ENCODE measurements at places on chromosomes 6 and 20.

DNA sequence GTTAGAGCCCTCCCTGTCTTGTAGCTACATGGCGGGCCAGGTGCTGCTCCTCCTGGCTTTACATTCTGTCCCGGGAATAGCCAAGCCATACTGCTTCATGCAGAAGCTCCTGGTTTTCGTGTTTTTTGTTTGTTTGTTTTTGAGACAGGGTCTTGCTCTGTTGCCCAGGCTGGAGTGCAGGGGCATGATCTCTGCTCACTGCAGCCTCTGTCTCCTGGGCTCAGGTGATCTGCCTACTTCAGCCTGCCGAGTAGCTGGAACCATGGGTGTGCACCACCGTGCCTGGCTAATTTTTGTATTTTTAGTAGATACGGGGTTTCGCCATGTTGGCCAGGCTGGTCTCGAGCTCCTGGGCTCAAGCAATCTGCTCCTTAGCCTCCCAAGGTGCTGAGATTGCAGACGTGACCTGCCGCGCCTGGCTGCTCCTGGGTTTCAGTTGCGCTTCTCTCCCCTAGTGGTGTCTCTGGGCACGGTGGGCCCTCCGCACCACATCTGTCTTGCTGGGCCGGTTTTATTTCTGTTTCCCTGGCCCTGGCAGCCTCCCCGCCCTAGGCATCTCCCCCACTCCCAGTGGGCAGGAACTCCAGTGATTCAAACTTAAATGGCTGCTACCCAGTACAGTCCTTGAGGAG, 12.9 kb downstream of the CDYL start:
- no peak for DNase-seq

DNA sequence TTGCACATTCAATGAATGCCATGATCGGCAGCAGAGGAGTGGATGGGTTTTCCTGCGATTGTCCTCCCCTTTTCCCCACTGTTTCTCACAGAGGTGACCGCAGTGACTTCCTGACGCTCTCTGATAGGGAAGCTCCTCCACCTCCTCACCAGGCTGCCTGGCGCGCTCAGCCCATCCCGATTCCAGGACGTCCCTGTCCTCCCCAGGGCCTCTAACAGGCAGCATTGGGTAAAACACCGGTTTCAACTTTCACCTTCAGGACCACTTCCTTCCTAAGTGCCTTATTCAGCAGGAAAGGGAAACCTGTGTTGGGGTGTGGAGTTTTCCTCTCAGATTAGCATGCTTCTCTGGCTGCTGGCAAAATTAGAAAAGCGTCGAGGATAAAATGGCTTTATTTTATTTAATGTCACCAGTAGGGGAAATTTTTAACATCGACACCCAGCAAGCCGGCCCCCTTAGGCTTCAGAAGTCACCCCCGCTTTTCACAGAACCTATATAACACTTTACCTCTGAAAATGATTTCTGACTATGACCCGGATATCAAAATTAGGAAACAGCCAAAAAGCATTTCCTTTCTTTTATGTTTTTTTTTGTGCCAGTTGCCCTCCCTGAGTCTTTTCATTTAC, 570.4 kb upstream of the GJE1 start:
- DNase-seq = no peak

DNA sequence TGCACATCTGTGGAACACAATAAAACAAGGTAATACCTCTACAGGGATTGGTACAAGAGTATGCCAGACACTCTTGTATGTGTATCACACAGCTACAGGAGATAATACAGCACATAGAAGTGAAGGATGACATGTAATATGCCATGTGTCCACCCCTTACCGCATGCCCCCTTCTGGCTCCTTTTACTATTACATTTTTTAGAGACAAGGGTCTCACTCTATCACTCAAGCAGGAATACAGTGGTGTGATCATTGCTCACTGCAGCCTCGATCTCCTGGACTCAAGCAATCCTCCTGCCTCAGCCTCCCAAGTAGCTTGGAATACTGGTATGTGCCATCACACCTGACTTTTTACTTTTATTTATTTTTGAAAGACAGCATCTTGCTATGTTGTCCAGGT, 4.2 kb upstream of the NCR3 start:
- DNase-seq = no peak

- no peak for DNase-seq
Observed at GRCh38 chr6:44787254-44787834, 399.8 kb downstream of the CDC5L start.

- DNase-seq = no peak
Observed at GRCh38 chr6:37303891-37304503, 46.1 kb upstream of the TMEM217 start.

DNA sequence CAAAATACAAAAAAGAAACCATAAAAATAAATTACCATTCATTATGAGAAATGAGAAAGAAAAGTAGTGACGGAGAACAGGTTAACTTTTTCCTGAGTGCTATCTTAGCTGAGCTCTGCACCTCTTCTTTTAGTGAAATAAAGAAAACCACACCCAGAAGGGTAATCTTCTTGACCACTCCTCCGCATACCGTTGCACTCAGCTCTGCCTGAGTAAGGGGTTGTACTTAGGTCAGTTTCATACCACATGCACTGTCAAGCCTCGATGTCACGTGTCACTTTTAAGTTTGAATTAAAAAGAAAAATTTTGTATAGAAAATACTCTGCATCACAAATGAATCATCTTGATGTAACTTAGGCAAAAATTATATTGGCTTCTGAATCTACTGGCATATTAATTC, 2.8 kb downstream of the EZR start:
- no peak for DNase-seq

- DNase-seq = no peak
Observed at GRCh38 chr6:6230286-6230685, 90.2 kb downstream of the F13A1 start.

DNA sequence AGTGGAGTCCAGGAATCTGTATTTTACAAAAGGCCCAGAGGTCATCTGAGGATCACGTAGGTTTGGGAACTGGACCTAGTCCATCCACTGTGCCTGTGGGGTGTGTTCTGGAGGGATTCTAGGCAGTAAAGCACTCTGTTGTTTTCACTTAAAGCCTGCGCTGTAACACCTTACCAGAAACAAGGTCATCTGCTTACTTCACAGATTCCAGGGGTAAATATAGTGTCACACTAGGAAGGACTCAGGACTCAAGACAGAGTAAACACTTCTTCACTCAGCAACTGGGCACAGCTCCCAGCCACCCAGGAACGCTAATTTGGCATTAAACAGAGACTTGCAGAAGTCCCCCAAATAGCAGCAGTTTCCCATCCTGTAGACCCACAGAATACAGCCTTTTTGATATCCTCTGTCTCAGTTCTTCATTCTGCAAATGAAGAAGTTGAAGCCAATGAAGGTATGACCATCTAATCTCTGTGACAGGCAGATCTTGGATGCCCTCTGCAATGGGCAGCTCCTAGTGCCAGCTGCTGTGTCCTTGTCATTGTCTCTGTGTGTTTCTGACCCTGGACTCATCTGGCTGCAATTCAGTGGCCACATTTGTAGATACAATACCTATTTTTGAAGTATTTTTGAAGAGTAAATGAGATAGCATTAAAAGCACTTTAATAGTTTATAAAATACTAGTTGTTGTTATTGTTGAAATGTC, 129.1 kb downstream of the SLC24A3 start:
- no peak for DNase-seq

- DNase-seq = no peak
Observed at GRCh38 chr6:147135211-147135681, 69.0 kb upstream of the STXBP5 start.

DNA sequence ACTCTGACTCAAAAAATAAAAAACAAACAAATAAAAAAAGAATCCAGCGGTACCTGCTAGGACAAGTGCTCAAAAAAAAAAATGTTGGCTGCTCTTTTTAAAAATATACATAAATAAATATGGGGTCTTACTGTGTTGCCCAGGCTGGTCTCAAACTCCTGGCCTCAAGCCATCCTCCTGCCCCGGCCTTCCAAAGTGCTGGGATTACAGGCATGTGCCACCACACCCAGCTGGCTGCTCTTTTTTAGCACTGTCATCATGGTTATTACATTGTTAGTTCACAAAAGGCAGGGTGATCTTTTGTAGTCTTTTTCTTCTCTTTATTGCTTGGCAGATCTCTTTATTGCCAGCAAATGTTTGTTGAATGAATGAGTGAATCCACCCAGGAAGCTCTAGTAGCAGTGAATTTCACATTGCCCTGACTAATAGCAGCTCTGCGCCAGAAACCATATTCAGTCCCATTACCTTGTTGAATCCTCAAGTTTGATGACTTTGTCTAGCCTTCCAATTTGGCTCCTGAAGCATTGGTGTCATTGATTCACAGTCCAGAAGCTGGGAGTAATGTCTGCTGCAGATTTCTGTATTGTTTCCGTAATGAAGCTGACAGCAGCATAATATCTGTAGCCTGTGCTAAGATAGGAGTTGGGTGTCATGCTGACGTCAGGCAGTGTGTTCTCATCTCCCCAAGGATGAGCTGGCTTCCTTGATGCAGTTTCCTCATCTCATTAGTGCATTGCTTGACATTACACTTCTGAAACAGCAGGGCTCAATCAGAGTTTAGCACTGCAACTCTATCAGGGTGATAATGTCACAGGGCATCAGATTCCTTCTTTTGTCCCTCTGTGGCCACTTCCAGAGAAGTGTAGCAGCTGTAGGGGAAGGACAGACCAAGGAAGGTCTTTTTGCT, 84.9 kb upstream of the TGM3 start:
- DNase-seq = no peak

GRCh38 chr6:42315991-42316970, 98.6 kb upstream of the MRPS10 start:
- DNase-seq = no peak

- DNase-seq = no peak
Observed at GRCh38 chr6:73144516-73144915, 80.8 kb downstream of the KHDC1L start.

DNA sequence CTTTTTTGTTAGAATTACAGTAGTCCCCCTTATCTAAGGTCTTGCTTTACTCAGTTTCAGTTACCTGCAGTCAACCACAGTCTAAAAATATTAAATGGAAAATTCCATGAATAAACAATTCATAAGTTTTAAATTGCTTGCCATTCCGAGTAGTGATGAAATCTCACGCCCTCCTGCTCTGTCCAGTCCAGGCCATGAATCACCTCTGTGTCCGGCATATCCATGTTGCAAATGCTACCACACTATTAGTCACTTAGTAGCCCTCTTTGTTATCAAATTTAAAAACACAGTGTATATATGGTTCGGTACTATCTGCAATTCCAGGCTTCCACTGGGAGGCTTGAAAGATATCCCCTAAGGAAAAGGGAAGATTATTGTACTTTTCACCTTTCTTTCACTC, 164.6 kb upstream of the FAM83B start:
- no peak for DNase-seq

GRCh38 chr6:144471986-144472385, 186.9 kb downstream of the UTRN start:
- no peak for DNase-seq

DNA sequence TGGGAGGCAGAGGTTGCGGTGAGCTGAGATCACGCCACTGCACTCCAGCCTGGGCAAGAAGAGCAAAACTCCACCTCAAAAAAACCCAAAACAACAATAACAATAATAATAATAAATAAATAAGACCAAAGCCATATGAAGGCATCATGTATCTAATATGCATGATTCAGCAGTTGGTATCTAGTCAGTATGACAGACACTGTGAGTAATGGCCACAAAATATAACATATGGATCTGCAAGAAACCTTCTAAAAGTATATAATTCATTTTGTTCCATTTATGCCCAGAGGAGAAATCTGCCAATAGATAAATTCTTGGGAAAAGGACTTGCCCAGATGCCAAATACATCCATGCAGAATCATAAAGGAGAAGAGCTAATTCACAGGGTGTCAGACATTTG, 252.3 kb downstream of the BTBD9 start:
- DNase-seq = no peak

- DNase-seq = no peak
Observed at GRCh38 chr6:13851803-13852202, 37.4 kb upstream of the MCUR1 start.

DNA sequence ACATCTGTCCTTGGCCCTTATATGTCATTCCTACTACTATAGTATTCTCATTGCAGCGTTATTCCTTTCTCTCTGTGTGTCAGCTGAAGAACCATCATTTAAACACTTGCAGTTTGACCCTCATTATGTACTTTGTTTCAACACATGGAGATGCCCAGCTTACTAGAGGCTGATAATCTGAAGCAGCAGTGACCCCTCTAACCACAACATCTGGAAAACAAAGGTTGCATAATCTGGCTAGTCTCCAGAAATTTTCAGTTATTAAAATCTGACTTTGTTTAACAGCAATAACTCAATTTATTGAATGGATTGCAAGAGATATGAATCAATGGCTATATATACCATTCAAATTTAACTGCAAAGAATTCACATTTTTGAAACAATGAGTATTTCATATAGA, 6.6 kb upstream of the PHIP start:
- DNase-seq = no peak

DNA sequence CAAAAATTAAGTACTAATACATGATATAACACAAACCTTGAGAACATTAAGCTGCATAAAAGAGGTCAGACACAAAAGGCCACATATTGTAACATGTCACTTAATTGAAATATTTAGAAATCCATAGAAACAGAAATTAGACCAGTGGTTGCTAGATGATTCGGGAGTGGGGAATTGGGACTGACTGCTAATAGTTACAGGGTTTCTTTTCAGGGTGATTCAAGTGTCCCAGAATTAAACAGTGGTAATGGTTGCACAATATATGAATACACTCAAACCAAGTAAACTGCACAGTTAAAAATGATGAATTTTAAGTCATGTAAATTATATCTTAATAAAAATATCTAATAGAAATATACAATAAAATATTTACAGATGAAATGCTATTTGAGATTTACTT, 174.5 kb downstream of the WDR27 start:
- DNase-seq = no peak

- no peak for DNase-seq
Observed at GRCh38 chr6:27532820-27533538, 60.1 kb upstream of the ZNF184 start.

- DNase-seq = no peak
Observed at GRCh38 chr6:44809258-44809657, 421.8 kb downstream of the CDC5L start.

GRCh38 chr20:3932277-3932676, 43.1 kb downstream of the PANK2 start:
- no peak for DNase-seq

- no peak for DNase-seq
Observed at GRCh38 chr6:55833284-55833683, 42.1 kb downstream of the BMP5 start.

GRCh38 chr20:53128004-53128403, 155.8 kb downstream of the TSHZ2 start:
- DNase-seq = no peak

DNA sequence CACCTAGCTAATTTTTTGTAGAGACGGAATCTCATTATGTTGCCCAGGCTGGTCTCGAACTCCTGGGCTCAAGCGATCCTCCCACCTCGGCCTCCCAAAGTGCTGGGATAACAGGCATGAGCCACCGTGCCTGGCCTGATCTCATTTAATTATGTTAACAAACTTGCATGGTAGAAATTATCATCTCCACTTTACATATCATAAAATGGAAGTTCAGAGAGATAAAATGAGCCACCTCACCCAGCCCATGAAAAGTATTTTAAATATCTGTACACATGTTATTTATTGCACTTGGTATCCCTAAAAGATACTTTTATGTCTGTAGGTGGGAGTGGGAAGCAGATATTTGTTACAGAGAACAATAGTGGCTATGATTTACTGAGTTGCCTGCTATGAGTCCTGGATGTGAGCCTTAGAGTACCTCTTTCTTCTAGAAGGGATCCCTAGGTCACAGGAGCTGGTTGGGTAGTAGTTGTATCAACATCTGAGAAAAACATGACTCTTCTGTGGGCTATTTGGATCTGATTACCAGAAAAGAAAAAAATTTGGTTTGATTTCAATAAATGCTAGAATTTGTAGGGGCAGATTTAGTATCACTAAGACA, 52.4 kb upstream of the EIF2S2 start:
- no peak for DNase-seq

Data from activated CD8-positive, alpha-beta memory T cell treated with anti-CD3 and anti-CD28 coated beads for 48 hours (primary cell).